Activated CD4-positive, alpha-beta T cell treated with anti-CD3 and anti-CD28 coated beads for 36 hours (primary cell): ENCODE measurements at places on chromosomes 4 and X.

DNA sequence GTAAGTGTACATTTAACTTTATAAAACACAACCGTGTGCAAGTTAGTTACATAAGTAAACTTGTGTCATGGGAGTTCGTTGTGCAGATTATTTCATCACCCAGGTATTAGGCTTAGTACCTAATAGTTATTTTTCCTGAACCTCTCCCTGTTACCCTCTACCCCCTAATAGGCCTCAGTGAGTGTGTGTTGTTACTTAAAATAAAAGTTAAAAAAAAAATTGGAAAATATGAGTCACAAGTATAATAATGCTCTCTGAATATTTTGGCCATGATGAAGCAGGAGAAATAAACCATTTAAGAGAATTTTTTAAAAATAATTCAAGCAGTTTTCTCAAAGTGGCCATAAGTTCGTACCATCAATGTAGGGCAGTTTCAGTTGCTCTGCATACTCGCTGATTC, 105.1 kb upstream of the GRID2 start:
- DNase-seq = no peak

DNA sequence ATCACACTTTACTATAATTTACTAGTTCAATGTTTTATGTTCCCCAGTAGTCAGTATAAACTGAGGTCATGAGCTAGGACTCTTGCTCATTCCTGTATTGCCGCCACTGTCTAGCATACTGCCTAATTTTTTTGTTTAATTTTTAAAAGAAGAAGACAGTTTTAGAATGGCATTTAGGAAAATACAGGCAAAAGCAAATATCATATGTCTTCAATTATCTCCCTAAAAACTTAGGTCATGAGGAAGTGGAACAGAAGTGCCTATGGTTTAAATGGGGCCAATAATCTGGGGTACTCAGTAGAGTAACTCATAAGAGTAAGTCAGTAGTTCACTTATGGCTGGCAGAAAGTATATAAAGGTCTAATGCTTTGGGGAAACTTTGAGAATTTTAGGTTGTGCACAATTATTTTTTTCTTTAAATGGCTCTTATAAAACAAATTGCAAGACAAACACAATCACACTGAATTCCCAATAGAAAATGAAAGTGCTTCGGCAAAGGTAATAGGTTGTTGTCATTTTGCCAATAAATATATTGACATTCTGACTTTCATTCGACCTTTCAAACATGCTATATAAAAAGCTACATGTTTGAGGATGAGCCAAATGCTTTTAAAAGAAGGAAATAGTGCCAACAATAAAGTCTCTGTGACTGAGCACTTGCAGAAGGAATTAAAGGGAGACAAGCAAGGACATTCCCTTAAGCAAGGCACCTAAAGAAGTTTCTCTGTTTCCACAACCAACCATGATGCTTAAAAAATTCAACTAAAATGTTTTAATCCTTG, 390.1 kb downstream of the PDGFC start:
- no peak for DNase-seq

GRCh38 chr4:75002381-75002780, 69.5 kb downstream of the PARM1 start:
- no peak for DNase-seq

DNA sequence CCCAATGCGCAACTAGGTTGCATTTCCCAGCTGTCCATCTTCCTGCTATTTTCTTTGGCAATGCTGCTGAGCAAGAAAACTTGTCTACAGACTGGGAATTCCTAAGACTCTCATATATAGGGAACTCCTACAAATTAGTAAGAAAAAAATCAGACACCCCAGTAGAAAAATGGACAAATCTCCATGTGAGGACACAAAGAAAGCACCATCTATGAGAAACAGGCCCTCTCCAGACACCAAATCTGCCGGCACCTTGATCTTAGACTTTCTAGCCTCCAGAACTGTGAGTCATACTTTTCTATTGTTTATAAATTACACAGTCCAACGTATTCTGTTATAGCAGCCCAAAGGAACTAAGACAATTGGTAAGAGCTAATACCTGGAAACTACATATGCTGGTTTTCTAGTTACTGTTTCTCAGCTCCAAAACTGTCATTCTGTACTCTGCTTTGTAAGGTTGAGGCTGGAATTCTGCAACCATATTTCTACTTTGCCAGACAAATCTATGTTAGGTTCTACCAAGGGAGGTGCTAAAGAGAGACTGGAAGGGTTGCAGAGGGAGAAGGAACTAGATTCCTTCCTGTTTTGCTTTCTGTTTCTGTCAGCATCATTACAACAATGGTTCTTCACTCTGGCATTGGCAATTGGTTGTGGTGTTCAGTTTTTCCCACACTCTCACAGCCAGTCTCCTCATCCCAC, 35.7 kb upstream of the FAM241A start:
- no peak for DNase-seq

DNA sequence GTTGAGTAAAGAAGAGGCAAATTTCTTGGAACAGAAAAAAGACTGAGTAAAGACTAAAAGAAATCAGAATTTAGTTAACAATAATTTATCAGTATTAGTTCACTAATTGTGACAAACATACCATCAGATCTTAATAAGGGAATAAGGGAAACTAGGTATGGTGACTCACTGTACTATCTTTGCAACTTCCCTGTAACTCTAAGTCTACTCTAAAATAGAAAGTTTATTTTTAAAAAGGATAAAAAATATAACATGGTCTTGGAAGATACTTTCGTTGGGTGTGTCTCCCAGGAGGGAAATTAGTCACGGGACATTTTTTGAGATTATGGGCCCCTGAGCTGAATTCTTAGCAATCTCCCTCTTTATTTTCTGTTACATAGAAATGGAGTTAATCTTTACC, 97.3 kb downstream of the EMCN start:
- DNase-seq = no peak

DNA sequence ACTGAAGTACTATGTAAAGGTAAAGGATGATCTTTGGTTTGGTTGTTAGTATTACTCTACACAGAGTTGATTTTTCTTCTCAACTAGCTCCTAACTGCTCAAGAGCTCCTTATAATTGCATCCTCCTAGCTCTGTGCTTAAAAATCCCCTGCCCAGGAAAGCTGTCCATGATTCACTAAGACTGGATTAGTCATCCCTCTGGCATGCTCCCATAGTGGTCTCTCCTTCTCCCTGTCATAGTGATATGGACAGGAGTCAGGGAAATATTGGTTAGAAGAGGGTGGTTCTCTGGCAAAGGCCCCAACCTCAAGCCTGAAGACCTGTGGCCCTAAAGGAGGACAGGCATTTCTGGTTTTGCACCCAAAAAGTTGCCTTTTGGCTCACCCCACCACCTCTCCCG, 242.3 kb upstream of the KCNIP4 start:
- no peak for DNase-seq

- DNase-seq = no peak
Measured at GRCh38 chrX:131397891-131398290, 108.8 kb upstream of the IGSF1 start.

DNA sequence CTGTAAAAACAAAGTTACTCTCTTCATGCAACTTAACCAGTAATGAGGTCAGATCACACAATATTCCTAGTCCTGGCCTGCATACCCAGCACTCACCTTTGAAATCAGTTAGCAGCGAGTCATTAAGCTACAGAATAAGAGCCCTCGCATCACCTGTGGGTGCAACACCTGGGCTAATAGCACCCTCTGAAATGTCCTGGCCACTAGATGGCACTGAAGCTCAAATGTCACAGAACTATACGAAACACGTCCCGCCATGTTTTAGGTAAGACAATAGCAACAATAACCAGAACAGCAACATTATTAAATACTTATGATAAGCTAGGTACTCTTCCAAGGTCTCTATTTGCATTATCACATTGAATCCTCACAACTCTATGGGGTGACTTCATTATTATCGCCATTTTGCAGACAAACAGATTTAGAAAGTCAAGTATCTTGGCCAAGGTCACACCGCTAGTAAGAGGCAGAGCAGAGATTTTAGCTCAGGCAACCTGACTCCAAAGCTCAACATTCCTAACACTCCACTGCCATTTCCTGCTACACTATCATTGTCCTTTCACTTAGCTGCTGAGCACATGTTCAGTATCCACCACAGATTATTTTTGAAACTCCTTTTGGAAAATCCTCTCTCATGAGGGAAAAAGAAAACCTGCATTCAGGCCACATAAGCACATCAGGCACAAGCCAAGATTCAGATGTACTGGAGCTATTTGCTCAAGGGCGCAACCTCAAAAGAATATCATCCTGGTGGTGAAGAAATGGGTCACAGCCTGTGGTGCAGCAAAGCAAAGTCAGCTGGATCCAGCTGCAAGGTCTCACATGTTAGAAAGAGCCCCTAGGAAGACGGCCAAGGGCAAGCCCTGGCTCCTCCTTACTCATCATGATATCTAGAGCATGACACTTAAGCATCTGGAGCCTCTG, 59.5 kb upstream of the KDR start:
- peak; percentile 52 for DNase-seq

DNA sequence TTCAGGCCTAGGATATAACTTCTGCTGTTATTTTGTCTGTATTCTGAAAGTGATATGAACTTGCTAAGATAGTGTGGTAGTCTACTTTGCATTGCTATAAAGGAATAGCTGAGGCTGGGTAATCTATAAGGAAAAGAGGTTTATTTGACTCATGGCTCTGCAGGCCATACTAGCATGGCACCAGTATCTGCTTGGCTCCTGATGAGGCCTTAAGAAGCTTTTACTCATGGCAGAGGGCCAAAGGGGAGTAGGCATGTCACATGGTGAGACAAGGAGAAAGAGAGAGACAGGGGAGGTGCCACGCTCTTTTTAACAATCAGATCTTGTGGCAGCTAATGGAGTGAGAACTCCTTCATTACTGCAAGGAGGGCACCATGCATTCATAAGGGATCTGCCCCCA, 247.3 kb downstream of the GPAT3 start:
- DNase-seq = no peak

DNA sequence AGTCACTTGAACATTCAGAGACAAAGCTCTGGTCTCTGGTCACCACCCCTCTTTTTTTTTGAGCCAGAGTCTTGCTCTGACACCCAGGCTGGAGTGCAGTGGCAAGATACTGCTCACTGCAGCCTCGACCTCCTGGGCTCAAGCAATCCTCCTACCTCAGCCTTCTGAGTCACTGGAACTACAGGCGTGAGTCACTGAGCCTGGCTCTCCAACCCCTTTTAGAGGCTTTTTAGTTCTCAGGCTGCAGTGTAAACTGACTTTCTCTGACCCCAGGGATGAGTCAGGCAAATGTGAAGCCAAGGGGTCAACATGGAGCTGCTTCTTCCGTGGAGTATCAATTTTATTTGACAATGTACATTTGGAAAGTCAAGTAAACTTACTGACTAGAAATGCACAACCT, 229.2 kb downstream of the PTTG2 start:
- DNase-seq = peak; percentile 57

GRCh38 chr4:120685756-120686278, 236.7 kb downstream of the PRDM5 start:
- DNase-seq = no peak

- DNase-seq = no peak
Measured at GRCh38 chrX:155985208-155985607, 12.3 kb upstream of the IL9R start.

- no peak for DNase-seq
Measured at GRCh38 chr4:88761861-88762523, 64.4 kb upstream of the NAP1L5 start.
